ENCODE measurements at places on chromosomes 16 and 17.

GRCh38 chr17:63426917-63427308 lies 19.2 kb downstream of the CYB561 start:
- DNase-seq: no peak

DNA sequence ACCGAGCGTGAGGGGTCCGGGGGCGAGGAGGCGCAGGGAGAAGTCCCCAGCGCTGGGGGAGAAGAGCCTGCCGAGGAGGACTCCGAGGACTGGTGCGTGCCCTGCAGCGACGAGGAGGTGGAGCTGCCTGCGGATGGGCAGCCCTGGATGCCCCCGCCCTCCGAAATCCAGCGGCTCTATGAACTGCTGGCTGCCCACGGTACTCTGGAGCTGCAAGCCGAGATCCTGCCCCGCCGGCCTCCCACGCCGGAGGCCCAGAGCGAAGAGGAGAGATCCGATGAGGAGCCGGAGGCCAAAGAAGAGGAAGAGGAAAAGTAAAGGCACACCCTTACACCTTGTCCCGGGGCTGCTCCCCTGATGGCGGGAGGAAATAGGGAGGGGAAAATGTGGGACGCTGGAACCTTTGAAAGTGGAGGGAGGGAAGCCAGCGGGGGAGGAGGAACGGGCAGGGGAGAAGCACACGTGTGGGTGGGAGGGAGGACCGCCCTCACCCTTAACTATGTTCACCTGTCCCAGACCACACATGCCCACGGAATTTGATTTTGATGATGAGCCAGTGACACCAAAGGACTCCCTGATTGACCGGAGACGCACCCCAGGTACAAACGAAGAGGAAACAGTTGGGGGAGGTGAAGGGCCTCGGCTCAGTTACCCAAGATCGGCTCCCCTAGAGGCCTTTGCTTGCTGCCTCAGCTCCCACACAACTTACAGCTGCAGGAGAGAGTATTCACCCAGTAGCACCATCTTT lies 916 bp downstream of the PAGR1 start:
- no peak for DNase-seq

DNA sequence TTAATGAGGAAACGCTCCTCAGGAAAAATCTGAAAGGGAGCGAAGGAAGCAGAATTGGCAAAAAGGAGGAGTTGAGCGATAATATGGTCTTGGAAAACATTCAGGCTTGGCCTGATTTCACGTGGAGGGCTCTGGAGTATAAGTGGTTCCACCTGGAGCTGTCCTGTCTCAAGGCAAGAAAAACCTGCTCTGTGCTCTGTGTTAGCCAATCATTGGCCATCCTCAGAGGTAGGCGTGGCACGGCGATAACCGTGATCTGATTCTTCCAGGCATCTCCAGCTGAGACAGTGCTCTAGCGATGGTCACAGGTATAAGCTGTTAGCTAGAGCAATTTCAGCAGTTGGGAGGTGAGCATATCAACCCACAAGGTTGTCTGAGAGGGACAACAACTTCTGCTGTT lies 450.5 kb upstream of the MAF start:
- no peak for DNase-seq

GRCh38 chr16:27369806-27370205 lies 32.2 kb upstream of the IL21R start:
- no peak for DNase-seq

DNA sequence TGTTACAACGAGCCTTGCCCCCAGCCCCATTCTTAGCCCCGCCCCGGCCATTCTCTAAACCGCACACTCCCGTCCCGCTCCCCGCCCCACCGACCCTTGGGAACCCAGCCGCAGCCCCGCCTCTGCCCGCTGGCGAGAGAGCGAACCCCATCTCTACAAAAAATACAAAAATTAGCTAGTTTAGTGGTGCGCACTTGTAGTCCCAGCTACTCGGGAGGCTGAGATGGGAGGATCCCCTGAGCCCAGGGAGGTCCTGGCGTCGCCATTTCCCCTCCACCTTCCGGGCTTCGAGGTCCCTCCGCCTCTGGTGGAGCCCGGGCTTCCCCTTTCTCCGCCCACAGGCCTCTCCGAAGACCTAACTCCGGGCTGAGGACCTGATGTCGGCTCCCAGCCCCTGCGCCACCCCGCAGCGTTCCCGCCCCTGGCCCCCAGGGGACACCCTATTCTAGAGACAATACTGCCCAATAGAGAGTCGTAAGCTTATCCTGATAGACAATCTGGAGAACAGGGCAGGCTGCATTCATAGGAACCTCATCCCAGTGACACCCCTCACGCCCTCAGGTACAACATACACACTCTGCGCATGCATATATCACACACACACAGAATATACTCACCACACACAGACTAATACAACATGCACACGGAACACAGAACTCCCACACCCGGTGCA lies 480 bp upstream of the PROCA1 start:
- no peak for DNase-seq

GRCh38 chr16:7088711-7089110 lies 243.9 kb upstream of the RBFOX1 start:
- DNase-seq: no peak

DNA sequence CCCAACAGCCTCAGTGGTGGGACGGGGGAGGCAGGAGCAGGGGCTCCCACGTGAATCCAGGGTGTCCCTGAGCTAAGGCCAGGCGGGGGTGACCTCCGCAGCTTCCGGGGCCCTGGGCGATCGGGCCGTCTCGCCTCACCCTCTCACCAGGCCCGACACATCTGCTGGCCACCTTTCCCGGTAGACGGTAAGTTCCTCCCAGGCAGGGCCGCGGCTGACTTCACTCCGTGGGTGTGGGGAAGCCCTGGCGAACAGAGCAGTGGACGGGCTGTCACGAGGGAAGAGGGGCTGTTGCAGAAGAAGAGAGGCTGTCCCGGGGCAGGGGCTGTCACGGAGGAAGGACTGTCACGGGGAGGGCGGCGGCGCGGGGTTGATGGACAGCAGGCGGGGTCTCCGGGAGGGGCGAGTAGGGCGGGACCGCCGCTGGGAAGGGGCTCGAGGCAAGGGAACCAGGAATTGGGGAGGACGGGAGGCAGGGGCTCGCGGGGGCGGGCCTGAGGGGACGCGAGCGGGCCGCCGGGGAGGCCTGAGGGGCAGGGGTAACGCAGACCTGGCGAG lies 498 bp downstream of the PKMYT1 start:
- no peak for DNase-seq

DNA sequence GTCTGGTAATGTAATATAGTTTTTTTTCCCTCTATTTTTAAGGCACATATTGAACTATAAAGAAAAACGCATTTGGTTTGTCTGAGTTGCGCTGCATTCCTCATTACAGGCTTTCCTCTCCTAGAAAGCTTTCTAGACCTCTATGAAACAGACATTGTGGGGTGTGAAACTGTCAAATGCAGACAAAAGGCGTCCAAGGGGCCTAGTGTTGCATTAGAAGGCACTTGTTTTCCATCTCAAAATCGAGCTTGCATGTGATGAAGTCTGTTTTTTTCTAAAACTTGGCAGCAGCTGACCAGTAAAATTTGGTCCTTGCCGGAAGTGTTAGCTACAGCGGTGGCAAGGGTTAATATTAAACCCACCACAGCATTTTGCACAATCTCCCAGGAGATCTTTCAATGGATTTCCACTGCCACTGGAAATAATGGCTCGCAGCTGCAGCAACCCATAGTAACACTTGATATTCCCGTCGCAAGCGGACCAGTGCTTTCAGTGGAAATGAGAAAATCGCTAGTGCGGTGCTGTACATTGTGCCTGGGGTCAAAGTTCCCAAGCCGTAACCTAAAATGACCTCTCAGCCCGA lies 602.6 kb downstream of the KCNJ2 start:
- DNase-seq: no peak

DNA sequence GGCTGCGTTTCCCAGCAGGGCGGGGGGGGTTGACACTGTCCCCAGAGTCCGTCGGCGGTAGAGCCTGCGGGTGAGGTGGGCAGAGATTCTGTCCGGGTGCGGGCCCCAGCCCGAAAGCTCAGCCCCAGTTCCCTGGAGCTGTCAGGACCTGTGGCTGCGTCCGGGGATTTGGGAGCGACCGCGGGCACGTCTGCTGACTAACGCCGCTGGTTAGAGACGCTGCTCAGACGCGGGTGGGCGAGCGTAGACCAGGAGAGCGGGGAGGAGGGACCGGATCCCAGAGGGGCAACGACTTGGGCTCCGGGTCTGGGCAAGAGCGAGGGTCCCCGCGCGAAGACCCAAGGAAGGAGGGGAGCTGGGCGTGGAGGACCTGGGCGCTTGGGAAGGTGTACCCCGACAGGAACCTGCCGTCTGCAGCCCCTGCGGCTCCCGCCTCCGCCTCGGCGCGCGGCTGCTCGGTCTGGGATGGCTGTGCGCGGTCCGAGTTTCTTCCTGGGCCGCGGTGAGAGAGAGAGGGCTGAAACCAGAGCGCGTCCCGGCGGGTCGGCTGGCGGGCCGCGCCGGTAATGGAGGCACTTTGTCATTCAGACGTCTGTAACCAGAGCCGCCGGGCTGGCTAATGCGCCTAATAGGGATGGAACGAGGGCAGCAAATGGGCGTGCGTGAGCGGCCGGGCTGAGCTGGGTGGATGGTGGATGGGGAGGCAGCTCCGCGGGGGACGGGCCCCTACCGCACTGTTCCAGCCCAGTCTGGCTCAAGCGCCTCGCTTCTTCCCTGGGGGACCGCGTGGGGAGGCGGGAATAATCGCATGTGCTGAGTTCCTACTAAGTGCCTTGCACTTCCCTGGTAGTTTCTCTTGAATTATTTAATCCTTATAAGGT lies 2.3 kb downstream of the NGFR start:
- no peak for DNase-seq

DNA sequence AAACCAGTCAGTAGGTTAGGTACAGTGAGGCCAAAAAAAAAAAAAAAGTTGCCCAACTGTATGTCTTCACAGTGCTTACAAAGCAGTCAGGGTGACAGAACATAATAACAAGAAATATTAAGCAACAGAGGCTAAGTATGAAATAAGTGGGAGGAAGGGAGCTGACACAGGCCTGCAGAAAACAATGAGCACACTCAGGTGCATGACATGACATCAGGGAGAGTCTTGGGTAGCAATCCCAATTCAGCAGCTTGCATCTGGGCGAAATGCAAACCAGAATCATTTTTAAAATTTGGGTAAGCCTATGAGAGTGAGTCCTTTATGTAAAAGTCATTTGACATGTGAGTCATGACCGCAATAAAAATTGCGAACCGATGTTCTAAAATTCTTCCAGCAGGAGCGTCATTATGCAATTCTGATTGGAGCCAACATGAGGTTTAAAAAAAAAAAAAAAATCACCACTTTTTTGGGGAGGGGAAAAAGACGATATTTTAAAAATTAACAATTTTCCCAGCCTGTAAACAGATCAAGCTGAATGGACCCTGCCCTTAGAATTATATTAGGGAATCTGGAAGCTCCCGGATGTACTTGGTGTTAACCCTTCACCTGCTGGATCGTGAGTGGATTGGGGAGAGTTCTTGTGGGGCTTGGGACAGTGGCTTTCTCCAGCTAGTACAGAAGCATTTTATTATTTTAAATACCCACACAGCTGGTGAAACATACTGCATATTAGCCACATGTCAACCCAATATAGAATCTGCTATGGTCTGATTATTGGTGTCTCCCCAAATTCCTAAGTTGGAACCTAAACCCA lies 127.9 kb downstream of the NPIPB5 start:
- no peak for DNase-seq

DNA sequence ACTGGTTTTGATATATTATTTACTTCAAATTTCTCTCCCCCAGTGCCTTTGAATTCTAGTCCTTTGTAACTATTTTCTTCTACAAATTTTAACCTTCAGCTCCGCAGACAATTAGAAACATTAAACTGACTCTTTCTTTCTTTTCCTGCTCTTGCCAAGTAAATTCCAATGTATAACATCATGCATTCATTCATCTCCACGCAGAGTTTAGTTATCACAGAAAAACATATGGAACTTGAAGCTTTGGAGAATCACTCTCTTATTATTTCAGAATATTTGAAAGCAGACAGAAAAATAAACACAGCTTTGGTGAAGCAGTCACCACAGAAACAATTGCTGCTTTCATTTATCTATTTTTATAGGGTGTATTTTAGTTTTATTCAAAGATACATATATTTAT lies 778.7 kb upstream of the CDH8 start:
- DNase-seq: no peak

DNA sequence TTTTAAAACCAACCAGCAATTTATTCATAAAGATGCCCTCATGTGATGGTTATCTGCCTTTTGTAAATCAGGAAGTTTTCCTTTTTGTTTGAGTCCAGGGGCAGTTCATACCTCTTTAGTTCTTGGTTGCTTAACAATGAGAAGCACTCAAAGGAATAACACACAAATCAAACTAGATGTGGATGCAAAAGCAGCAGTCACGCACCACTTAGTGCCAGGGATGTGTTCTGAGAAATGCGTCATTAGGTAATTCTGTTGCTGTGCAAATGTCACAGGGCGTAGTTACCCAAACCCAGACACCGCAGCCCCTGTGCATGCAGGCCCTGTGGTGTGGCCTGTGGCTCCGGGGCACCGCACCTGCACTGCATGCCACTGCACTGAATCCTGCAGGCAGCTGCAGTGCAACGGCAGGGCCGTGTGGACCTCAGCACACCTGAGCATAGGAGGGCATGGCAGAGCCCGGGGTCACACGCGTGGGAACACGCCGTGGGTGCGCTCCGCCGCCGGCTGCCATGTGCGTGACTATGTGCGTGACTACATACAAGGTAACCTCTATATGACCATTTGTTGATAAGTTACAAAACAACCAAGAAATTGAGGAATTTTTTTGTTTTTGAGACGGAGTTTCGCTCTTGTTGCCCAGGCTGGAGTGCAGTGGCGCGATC lies 39.6 kb downstream of the PKD1 start:
- no peak for DNase-seq

GRCh38 chr17:71494062-71494855 lies 626.6 kb upstream of the SOX9 start:
- no peak for DNase-seq

GRCh38 chr16:2981899-2982250 lies 1.6 kb upstream of the PKMYT1 start:
- no peak for DNase-seq

- no peak for DNase-seq
Measured at GRCh38 chr17:48618256-48618896, 3.3 kb upstream of the HOXB8 start.

- no peak for DNase-seq
Measured at GRCh38 chr17:50721194-50722010, 2.0 kb downstream of the LUC7L3 start.

DNA sequence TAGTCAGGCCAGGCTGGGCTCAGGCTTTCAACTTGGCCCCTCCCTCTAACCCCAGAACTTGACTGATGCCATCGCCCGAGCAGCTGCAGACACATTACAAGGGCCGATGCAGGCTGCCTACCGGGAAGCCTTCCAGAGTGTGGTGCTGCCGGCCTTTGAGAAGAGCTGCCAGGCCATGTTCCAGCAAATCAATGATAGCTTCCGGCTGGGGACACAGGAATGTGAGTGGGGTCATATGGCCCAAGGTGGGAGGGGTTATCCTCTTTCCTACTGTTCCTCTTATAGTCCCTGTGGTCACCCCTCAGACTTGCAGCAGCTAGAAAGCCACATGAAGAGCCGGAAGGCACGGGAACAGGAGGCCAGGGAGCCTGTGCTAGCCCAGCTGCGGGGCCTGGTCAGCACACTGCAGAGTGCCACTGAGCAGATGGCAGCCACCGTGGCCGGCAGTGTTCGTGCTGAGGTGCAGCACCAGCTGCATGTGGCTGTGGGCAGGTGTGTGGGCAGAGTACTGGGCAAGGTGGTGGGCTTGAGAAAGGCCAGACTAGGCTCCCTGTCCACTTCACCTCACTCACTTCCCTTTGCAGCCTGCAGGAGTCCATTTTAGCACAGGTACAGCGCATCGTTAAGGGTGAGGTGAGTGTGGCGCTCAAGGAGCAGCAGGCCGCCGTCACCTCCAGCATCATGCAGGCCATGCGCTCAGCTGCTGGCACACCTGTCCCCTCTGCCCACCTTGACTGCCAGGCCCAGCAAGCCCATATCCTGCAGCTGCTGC lies 2.1 kb upstream of the NRN1L start:
- DNase-seq: no peak
